ENCODE measurements at places on chromosomes 16 and 17.
A peak's percentile ranks its signal among the peaks of the same experiment; 100 is the strongest.

- no peak for DNase-seq
Measured at GRCh38 chr16:4495766-4496165, 19.6 kb downstream of the HMOX2 start.

DNA sequence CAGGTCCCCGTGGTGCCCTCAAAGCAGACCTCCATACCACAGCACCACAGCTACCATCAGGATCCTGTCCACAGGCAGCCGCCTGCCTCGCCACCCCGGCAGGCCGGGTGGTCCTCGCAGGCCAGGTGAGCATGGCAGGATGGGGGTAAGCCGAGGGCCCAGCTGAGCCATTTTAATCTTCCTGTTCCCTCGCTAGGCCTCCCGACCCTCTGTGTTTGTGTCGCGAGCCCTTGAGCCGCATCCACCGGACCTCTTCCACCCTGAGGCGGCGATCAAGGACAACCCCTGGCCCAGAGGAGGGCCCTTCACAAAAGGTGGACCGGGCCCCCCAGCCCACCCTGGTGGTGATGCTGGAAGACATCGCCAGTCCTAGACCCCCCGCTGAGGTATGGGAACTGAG lies 2.0 kb downstream of the PRR14 start:
- DNase-seq: no peak

- no peak for DNase-seq
Measured at GRCh38 chr17:26765860-26766709, 527.8 kb upstream of the WSB1 start.

DNA sequence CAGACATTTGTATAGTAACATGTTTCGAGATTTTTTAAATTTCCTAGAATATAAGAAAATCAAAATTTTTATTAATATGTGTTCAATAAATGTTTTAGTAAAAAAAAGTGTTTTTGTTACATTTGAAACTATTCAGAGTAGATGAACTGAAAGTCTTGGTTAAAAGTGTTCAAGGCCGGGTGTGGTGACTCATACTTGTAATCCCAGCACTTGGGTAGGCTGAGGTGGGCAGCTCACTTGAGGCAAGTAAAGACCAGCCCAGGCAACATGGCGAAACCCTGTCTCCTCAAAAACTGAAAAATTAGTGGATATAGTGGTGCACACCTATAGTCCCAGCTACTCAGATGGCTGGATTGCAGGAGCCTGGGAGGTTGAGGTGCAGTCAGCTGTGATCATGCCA lies 16.8 kb upstream of the PHKG2 start:
- DNase-seq: no peak

DNA sequence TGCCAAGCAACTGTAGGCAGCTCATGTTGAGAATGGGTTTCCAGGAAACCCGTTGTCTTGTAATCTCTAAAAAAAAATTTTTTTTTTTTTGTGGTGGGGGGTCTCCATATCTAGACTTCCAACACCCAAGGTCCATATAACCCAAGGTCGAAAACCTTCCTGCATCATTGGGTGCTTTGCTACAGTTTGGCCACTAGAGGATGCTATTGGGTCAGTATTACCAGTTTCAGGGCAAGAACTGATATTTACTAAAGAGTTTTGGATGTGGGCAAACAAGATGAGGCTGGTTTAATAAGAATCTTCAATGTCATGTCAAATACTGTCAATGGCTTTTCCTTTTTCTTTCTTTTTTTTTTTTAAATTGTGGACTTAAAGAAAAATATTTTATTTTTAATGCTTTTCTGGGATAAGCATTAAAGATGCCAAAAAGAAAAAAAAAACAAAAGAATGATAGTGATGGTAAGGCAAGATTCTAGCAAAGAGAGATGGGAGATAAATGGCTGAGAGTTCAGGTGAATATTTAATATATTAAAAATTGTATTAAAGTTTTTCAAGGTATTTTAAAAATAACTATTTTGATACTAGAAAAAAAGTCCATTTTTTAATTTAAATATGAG lies 62.2 kb downstream of the DHRS7C start:
- DNase-seq: peak; percentile 15

DNA sequence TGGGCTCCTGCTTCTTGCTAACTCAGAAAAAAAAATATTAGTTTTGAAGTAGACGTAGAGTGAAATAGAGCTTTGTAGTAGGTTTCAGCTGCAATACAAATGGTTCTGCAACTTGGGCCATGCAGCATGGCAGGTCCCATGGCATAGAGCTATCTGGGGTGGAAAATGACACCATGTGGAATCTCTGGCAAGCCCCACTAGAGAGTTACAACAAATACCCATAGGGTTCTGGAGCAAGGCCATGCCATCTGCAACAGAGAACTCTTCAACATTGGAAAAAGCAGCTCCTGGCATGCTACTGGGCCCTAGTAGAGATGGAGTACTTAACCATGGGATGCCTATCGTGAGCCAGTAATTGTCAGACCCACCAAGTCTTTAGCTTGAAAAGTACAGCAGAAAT lies 25.3 kb upstream of the RBBP6 start:
- no peak for DNase-seq

GRCh38 chr16:6932871-6933385 lies 399.7 kb upstream of the RBFOX1 start:
- no peak for DNase-seq

- DNase-seq: no peak
Measured at GRCh38 chr17:79033741-79034501, 10.0 kb downstream of the C1QTNF1 start.

Data from iPS DF 19.7 (cell line).